Astrocyte of the cerebellum (primary cell): ENCODE measurements at places on chromosomes 7 and 10.

- DNase-seq, result peak; percentile 98
Observed at GRCh38 chr10:93445097-93445960, 36.8 kb downstream of the MYOF start.

DNA sequence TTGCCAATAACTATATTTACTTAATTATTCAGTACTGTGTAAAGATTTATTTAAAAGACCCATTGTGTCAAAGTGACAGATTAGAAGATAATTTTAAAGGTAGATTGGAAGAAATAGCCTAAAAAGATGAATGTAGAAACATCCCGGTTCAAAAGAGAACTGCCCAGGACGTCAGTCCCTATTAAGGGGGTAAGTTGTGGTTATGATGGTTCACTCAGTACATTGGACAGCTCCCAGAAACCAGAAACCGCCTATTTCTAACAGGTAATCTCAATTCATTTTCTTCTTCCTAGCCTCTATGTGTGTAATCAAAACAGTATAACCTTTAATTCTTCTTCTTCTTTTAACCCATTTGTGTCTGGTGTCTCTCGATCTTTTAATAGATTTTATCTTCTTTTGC, 1.5 kb upstream of the FERD3L start:
- peak; percentile 31 for DNase-seq

- DNase-seq, result no peak
Observed at GRCh38 chr10:79266084-79266483, 81.2 kb upstream of the PPIF start.

GRCh38 chr10:7773845-7774801, 13.7 kb downstream of the KIN start:
- no peak for DNase-seq

- DNase-seq, result no peak
Observed at GRCh38 chr7:64755865-64756264, 38.4 kb upstream of the ZNF138 start.

DNA sequence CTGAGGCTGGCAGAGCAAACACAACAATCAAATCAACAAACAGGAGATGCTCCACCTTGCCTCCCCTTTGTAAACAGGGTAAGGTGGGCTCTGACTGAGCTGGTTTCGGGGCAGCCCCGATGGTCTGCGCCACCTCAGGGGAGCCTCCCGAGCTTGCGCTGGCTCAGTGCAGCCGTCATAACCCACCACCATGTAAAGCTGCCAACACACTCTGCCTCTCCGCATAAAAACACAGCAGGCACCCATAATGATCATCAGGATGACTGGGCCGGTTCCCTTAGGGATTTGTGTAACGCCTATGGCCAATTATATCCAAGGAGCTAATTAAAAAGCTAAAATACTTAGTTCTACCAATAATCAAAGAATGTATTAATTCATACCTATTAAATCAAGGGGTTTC, 124.5 kb downstream of the PRPF18 start:
- DNase-seq, result no peak

- no peak for DNase-seq
Observed at GRCh38 chr7:41925946-41926345, 223.1 kb upstream of the INHBA start.

DNA sequence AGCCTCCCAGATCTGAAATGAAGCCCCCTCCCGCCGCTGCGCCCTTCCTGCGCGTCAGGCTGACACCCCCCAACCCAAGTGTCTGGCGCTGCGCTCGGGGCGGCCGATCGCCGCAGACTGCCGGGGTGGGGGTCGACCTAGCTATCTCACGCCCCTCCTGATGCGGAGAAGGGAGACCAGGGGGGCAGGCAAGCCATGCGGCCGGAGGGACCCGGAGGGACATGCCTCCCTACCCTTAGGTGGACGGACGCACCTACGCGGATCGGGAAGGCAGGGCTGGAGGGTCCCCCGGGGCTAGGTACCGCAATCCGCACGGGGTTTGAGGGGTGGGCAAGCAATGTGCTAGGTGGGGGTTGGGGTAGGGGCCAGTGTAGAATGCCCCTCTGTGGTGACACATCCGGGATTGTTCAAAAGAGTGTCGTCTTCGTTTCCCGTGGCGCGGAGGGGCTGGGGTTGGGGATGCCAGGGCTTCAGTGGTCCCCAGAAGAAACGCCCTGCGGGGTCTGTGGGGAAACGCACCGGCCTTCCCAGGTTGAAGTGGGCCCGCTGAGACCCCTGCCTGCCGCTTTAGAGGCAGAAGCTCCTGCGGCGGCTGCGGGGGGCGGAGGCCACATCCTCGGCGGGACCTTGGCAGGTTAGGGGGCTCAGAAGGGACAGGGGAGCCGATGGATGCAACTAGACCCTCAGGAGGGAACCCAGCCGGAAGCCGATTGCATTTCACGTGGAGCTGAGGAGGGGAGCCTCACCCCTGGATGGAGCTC, 913 bp downstream of the ADCYAP1R1 start:
- no peak for DNase-seq

- no peak for DNase-seq
Observed at GRCh38 chr10:22489975-22490374, 144.7 kb downstream of the SPAG6 start.

GRCh38 chr7:1022801-1023465, 21.4 kb upstream of the GPR146 start:
- no peak for DNase-seq

GRCh38 chr10:72379062-72379461, 24.3 kb upstream of the DNAJB12 start:
- peak; percentile 64 for DNase-seq

DNA sequence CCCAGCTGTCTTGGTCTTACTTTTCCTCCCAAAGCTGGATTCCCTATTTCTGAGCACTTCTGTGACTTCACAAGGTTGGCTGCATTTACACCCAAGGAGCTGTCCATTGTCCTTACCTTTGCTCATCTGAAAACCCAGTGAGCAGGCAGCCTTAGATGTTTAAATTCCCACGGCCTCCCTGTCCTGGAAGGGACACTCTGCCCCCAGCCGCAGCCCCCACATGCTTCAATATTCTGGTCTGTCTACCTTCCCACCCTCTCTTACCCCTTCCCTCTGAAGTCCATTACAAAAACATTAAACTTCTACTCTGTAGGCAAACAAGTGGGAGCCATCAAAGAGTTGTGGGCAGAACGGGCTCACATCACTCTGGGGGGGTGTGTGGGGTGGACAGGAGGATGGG, 73.8 kb upstream of the EFCAB10 start:
- peak; percentile 49 for DNase-seq

DNA sequence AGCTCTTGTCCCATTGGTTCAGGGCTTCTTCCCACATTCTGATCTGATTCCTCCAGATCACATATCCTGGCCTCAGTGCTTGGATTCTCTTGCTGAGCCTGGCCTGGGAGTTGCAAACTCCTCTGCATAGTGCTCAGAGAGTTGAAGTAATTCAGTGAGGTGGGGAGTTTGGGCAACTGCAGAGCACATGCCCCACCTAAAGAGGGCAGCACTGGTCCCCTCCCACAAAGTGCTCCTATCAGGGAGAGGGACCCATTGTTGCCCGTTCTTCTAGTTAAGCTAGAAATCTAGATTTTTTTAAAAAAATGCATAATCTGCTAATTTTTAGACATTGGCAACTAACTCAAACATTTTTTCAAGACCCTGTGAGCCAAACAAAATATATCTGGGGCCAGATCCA, 45.1 kb downstream of the CHN2 start:
- no peak for DNase-seq

DNA sequence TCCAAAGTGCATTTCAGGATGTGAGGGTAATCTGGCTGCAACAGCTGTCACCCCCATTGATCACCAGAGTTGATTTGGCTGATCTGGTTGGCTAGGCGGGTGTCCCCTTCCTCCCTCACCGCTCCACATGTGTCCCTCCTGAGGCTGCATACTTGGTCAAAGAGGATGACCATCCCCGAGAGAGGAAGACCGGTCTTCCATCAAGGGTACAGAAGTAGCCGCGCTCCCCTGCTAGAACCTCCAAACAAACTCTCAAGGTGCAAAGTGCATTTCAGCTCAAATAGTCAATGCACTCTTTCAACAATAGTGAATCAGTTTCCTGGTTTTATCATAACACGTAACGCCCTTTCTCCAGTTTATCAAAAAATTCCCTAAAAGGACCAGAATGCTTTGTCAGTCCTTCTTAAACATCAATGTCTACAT, 44.6 kb downstream of the CARD11 start:
- DNase-seq, result no peak

- no peak for DNase-seq
Observed at GRCh38 chr7:136869001-136869961, 829 bp downstream of the CHRM2 start.

DNA sequence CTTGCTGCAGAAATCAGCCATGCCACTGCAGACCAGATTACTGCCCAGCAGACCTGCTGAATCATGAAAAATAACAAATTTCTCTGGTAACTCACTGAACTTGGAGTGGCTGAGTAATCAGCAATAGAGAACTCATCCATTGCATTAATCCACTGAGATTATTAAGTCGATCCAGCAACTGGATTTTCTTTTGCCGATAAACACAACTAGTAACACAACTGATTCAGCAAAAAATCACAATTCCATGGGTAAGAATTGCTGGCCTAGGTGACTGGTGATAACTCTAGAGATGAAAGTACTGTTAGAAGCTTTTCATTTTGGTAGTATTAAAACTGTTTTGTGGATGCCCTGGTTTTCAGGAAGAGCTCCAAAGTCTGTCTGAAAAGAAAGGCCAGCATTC, 214.5 kb downstream of the ETV1 start:
- no peak for DNase-seq

- no peak for DNase-seq
Observed at GRCh38 chr7:28958980-28959347, 834 bp upstream of the TRIL start.

DNA sequence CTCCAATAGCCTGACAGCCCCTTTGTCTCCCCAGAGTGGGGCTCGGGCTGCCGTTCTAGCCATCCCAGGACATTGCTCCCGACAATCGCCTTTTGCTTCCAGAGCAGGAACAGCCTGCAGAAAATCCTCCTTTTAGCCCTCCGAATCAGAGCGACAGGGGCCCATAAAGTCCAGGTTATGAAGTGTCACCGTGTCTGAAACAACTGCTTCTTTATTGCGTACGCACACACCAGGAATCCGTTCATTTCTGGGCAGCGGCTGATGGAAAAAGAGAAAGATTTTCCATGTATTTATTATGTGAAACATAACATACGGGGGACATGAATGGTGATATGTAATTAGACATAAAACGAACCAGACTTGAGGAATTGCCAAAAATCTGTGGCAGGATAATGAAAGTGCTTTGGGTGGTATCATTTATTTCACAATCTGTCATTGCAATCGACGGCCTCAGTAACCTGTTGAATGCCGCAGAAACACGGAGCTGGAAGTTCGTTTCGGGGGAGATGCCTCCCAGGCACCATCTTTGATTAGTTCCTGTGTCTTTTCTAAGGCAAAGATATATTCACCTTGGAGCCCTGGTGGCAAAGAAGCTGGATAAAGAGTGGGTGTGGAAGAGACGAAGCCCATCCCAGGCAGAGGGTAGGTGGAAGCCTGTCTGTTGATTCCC, 48.1 kb downstream of the FAM241B start:
- no peak for DNase-seq

GRCh38 chr10:72016608-72017300, 52.6 kb downstream of the CHST3 start:
- no peak for DNase-seq

DNA sequence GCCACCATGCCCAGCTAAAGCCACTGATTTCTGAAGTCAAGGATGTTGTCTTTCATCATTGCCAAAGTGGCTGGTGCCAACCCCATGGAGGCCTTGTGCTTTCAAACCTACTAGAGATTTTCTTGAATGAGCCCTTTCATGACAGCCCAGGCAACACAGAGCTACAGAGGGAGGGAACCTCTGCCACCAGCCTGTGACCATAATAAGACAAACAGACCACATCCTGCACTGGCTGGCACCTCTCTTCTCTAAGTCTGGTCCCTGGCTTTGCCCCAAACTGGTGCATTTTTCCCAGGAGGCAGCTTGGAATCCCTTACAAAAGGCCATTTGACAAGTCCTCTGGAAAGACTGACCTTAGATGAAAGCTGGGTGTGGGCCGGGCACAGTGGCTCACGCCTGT, 348.8 kb downstream of the GALNT17 start:
- no peak for DNase-seq

DNA sequence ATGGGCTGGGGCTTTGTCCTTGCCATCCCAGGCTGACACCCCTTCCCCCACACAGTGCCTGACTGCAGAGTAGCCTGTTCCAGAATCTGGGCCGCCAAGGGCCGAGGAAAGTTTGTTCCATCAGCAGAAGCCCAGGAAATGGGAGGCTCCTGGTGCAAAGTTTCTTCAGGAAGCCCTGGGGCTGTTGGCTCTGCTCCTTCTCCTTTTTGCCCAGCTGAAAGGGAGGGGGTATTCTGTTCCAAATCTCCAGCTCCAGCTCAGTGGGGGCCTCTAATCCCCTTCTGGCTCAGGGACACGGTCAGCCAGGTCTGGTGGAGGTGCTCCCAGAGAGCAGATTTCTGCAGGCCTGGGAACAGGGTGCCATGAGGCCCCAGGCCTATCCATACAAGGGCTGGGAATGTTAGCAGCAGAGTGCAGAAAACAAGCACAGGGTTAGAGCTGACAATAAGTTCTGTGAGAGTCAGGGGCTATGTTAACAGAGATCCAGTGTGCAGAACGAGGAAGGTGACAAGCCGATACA, 399.5 kb downstream of the RPS24 start:
- DNase-seq, result no peak

- DNase-seq, result peak; percentile 68
Observed at GRCh38 chr10:59181668-59182067, 5.2 kb downstream of the PHYHIPL start.
